Nucleus accumbens (tissue), 56 donors: ENCODE measurements at places on chromosomes 16 and 17.

- no peak for DNase-seq
Measured at GRCh38 chr16:86300746-86301481, 209.4 kb upstream of the FOXF1 start.

DNA sequence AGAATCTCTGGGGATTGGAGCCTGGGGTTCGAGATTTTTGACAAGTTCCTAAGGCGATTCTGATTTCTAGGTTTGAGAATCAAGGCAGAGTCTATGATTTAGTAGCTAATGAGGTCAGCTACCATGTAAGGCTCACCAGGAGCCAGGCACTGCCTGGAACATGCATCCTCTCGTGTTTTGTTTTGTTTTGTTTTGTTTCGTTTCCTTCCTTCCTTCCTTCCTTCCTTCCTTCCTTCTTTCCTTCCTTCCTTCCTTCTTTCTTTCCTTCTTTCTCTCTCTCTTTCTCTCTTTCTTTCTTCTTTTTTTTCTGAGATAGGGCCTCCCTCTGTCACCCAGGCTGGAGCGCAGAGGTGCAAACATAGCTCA is 39.1 kb downstream of the SRCIN1 start:
- no peak for DNase-seq

DNA sequence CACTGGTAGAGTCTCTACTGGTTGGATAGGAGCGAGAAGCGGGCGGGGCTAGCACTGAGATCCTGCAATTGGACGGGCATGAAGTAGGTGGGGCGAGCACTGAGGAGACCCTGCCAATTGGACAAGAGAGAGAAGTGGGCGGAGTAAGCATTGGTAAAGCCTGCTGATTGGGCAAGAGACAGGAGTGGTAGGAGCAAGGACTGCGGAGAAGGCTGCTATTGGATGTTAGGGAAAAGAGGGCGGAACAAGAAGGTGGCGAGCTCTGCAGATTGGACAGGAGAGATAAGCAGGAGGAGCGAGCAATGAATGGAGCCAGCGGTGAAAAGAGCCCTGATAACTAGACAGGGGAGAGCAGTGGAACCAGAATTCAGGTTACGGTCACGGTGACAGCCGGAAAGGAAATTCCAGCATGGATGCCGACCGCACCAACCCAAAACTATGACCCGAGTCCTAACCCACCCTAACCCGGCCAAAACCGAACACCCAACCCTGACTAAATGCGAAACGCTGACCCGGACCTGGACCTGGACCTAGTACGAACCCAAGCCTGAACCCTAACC is 4.8 kb downstream of the SCGB1C2 start:
- no peak for DNase-seq

- no peak for DNase-seq
Measured at GRCh38 chr16:27463741-27464591, 62.0 kb downstream of the IL21R start.
